ENCODE measurements at places on chromosomes 4 and X.

DNA sequence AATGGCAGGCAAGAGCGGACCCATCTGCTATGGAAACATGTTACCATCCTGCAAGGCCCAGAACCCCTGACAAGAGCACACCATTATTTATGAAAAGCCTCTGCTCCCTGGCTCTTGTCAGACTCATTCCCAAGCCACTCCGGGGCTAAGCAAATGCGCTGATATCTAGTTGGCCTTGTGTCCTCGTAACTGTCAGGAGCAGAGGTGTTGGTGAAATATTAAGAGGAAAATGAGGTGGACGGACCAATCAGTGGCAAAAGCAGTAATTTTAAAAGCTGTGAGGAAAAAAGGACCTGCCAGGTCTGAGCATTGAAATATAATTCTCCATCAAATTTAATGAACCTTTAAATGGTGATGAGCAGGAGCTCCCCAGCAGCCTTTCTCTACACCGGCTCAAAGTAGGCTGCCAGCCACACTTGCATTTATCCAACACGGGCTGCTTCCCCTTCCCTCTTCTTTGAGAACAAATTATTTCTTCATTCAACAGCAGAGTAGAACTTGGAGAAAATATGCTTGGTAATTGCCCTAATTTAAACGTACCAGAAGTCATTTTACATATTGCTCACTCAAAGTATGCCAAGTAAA, 214.3 kb downstream of the RASL11B start:
- no peak for DNase-seq

GRCh38 chrX:82208975-82209374, 1007.1 kb downstream of the SH3BGRL start:
- DNase-seq, result no peak

DNA sequence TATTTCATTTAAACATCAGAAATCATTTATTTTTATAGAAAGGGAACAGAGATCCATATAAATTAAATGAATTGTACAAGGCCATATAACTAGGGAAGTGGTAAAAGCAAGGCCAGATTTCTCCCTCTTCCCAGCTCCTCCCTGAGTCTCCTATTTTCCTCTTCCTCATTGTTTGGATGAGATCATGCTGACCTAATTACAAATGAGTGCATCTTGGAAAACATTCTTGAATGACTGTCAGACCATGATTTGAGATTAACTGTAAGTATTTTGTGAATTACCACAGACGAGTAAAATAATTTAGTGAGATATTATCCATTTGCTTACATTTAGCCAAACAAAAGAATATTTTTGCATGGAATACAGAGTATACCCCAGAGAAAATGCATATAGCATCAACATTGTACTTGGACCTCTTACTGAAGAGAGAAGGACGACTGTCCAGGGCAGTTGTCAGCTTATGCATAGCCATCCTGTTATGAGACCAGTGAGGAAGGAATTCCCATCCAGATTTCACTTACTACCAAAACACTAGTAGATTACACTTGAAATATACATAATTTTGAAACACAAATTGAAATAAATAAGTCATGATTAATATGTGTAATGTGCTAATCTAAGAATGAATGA, 47.3 kb downstream of the SLAIN2 start:
- DNase-seq, result no peak

DNA sequence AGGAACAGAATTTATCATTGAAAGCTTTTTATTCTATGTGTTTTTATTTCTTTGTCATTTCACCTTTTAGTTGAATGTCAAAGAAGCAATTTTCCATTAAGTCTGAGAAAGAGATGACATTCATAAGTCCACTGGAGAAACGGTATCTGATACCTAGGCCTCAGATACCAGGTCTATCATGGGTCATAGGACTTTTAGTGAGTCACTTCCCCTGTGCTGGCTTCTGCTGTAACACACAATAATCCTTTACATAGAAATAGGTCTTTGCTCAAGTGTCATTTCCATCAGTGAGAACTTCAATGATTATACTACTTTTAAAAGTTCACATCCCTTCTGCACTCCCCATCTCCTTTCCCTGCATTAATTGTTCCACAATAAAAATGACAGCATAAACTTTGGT, 125.5 kb upstream of the ARMCX2 start:
- DNase-seq, result no peak

- no peak for DNase-seq
These were observed 13.3 kb upstream of the ANTXR2 start for GRCh38 chr4:80086296-80086695.

DNA sequence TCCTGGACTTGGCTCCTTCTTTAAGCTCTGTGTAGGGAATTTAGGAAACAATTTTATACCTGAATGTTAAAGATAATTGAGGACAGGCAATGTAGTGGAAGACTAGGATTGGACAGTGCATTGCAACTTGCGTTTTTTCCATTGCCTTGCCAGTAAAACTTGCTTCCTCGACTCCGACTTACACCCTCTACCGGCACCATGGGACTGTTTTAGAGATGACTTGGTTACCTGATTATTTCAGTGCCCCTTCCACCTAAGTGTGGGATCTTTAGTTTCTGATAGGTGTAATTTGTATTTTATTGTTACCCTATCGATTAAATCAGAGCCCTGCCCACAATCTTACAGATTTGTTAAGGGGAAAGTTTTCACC, 1.2 kb downstream of the PRPS1 start:
- DNase-seq, result no peak

- DNase-seq, result no peak
These were observed 17.1 kb downstream of the ACSL1 start for GRCh38 chr4:184808713-184809050.

- DNase-seq, result no peak
These were observed 18.5 kb upstream of the HOPX start for GRCh38 chr4:56699537-56700105.

DNA sequence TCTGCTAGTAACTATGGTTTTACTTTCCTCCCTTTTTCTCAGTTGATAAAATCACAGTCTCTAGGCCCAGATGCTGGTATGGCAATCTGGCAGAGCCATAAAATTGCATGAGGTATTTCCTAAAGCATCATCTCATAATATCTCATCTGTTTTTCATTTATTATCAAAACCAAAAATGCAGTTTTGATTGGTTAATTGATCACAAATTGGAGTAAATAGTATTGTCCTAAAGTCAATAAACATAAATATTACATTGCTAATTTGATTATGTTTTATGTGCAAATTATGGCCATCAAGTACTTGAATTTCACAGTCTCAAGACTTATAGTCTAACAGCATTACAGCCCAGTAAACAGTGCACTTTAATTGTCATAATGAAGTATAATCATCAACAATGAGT, 2365.6 kb downstream of the ARAP2 start:
- no peak for DNase-seq

DNA sequence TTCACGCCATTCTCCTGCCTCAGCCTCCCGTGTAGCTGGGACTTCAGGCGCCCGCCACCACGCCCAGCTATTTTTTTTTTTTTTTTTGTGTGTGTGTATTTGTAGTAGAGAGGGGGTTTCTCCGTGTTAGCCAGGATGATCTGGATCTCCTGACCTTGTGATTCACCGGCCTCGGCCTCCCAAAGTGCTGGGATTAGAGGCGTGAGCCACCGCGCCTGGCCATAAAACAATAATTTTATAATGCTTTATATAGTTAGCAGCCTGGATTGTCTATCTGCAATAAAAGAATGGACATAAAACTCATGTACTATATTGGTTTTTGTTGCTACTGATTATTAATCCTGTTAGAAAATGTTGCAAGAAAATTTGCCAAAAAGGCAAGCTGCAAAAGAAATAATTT, 195.9 kb upstream of the BANK1 start:
- no peak for DNase-seq

GRCh38 chr4:155956461-155956860, 2.8 kb upstream of the CTSO start:
- no peak for DNase-seq

DNA sequence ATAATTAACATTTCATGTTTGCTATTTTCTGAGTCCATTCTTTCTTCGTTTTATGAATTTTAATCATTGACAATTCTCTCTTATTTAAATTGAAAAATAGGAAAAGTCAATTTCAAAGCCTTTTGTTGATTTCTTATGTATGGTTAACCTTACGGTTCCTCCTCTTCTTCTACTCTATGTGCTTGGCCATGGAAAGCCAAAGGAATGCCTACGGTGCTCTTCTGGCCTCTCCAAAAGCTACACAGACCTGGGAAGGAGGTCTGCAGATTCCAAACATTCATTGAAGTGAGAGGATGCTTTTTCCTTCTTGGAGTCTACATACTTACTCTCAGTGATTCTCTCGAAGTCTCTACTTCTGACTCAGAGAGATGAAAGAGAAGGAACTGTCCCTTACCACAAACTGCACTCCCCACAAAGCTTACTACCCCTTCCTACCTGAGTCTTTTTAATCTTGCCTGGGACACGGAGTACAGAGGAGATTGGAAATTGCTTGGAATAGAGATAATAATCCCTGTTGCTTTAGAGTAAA, 863.1 kb upstream of the FTHL17 start:
- DNase-seq, result no peak

GRCh38 chr4:38780833-38781484, 1.8 kb downstream of the TLR10 start:
- no peak for DNase-seq

GRCh38 chrX:78922754-78923153, 22.4 kb upstream of the P2RY10 start:
- peak; percentile 61 for DNase-seq

- no peak for DNase-seq
These were observed 35.3 kb upstream of the GPR78 start for GRCh38 chr4:8544741-8545438.

DNA sequence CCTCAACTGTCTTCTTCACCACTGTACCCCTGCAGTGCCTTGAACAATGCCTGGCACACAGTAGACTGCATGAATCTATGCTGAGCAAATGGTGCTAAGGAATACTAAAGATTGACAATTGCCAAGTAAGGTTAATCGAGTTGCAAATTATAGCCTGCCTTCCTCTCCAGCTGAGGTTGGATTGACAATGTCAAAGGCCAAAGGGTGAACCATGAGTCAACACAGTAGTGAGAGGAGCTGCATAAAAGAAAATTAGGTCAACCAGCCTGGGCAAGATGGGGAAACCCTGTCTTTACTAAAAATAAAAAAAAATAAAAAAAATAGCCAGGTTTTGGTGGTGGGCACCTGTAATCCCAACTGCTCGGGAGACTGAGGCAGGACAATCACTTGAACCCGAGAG, 97.1 kb upstream of the BMPR1B start:
- DNase-seq, result no peak

DNA sequence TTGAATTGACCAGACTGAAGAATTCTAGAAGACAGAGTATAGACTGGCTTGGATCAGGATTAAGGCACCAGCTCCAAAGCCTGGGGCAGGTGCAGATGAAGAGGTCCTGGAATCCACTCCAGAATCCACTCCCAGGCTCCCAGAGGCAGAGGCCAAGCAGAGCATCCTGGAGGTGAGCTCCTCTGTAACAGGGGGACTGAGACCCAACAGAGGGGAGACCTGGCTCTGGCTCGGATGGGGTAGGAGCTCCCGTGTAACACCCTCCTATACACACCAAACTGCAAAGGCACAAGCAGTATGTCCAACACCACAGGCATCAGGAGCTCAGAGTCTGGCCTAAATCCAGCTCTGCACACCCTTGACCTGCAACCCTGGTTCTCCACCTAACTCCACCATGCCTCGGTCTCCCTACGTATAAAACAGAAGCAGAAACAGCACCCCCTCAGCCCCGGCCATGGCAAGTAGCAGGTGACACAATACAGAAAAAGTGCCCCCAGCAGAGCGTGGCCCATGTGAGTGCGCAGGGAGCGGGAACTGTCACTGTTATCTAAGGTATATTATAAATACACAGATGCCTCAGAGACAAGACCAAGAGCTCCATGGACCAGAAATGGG, 14.9 kb downstream of the RNF212 start:
- no peak for DNase-seq

- DNase-seq, result no peak
These were observed 24.5 kb upstream of the TMEM192 start for GRCh38 chr4:165137205-165137604.

DNA sequence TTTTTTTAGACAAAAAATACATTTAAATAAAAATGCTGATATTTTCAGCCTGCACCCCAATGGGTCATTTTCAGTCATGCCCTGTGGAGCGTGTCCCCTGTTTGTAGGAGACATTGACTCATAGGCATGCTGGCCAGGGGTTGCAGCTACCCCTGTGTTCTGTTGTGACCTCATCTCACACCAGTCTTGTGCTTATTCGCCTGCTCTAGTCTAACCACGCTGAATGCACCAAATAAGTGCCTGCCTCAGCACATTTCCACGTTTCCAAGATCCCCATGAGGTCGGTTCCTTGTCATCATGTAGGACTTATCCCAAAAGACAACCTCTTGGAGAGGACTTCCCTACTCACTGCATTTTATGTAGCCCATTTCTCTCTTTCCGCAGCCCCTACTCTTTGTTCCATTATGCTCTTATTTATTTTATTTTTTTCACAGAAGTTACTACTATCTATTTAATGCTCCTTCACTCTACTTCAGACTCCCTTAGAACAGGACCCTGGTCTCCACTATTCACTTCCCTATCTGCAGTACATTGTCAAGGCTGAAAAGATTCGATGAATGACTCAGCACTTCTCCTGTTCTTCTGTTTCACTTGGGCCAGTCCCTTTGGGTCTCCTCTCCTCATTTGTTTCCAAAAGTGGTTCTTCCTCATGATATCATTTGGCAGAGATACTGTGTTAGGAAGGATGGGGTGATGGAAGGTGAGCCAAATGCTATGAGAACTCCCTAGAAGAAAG, 109.7 kb downstream of the MSL3 start:
- no peak for DNase-seq

DNA sequence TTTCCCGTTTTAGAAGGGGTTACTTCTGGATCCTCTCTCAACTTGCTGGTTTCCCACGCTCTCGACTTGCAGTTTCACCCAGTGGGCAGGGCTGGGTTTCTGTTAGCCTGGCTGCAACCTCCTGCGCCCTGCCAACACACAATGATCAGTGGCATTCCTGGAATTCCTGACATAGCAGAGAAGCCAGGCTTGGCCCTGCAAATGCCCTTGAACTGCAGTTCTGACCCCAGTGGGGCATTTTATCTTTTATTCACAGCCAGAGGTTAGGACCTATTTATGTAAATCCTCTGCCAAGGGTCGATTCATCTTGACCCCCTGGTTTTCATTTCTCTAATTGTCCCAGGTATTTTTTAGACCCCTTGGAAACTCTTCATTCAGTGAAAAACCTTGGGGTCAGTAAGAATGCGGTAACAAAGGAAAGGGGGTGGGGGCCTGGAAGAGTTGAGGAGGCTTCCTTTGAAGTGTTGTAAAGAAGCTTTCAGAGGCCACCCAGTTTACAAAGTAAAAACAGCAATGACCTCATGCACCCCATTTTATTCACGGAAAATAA, 217.6 kb downstream of the ZNF674 start:
- no peak for DNase-seq
